ENCODE measurements at places on chromosomes 12 and 14.

GRCh38 chr12:30599608-30600007 is 96.1 kb downstream of the IPO8 start:
- no peak for DNase-seq

GRCh38 chr14:28673056-28673455 is 93.5 kb upstream of the FOXG1 start:
- no peak for DNase-seq

GRCh38 chr12:116187151-116187511 is 90.4 kb downstream of the MED13L start:
- DNase-seq: no peak

DNA sequence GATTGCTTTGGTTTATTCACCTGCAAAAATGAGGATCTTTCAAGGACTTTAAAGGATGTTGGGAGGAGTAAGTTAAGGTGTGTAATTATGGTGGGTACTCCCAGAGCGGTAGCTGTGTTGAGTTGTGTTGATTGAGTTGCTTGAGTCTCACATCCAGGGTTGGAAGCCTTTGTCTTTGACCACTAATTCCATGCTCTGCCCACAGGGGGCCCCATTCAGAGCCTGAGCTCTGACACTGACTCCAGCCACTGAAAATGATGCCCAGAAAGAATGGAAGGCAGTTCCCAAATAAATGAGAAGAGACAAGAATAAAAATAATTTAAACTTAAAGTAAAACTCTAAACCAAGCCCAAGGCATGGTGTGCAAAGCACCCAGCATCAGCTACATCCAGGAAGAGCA is 237.4 kb upstream of the PWP1 start:
- DNase-seq: no peak

DNA sequence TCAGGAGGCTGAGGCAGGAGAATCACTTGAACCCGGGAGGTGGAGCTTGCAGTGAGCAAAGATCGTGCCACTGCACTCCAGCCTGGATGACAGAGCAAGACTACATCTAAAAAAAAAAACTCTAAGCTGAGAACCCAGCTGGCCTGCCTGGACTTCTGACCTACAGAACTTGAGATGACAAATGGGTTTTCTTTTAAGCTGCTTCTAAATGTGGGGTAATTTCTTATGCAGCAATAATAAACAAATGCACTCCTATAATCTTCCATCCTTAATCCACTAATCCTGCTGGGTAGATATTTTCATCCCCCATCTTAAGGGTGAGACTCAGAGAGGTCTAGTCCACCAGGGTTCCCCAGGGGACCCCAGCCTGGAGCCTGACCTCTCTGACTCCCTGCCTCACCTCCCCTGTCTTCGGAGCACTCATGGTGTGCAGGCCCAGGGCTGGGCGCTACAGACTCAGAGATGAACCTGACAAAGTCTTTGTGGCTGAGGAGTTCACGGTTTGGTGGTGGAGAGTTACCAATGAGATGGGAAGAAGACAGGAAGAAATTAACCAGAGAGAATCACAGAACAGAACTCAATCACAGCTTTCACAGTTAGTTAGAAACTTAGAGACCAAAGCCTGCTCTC is 39.7 kb upstream of the BDKRB2 start:
- no peak for DNase-seq

GRCh38 chr12:80314741-80315140 is 129.3 kb upstream of the PTPRQ start:
- DNase-seq: no peak

GRCh38 chr12:96108321-96108720 is 72.9 kb upstream of the LTA4H start:
- DNase-seq: no peak

- no peak for DNase-seq
These were observed 58.4 kb downstream of the BCL11B start for GRCh38 chr14:99213527-99213971.

- no peak for DNase-seq
These were observed 7.5 kb upstream of the PAX9 start for GRCh38 chr14:36653962-36654793.

- DNase-seq: no peak
These were observed 284.4 kb downstream of the MDGA2 start for GRCh38 chr14:47390831-47391504.

- DNase-seq: no peak
These were observed 6.7 kb upstream of the CDKL1 start for GRCh38 chr14:50403419-50403818.

- DNase-seq: no peak
These were observed 358 bp downstream of the ELK3 start for GRCh38 chr12:96194576-96194889.

- DNase-seq: peak; percentile 62
These were observed 7.6 kb upstream of the PFDN5 start for GRCh38 chr12:53287741-53288216.

DNA sequence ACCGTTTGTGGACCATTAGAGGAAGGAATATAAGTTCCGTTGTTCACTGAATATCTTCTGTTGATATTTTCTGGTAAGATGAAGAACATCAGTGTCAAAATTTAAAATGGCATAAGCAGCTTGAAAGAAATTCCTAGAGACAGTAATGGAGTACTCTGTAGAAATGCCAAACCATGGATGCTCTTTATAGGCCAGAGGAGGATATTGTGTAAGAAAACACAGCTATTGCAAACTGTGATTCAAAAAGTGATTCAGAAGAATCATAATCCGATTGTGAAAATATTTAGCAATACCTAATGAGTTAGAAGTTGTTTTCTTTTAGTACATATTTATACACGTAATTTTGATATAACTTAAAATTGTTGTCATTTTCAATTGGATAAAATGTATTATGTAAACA is 102.8 kb downstream of the SLC16A7 start:
- DNase-seq: no peak

GRCh38 chr12:79452906-79453305 is 237.9 kb downstream of the PAWR start:
- DNase-seq: no peak

- DNase-seq: no peak
These were observed 80.4 kb downstream of the PPFIBP1 start for GRCh38 chr12:27604431-27604830.
